ENCODE measurements at places on chromosomes 1 and 21.

- DNase-seq: no peak
These were observed 124.2 kb upstream of the B3GALT2 start for GRCh38 chr1:193310564-193310963.

DNA sequence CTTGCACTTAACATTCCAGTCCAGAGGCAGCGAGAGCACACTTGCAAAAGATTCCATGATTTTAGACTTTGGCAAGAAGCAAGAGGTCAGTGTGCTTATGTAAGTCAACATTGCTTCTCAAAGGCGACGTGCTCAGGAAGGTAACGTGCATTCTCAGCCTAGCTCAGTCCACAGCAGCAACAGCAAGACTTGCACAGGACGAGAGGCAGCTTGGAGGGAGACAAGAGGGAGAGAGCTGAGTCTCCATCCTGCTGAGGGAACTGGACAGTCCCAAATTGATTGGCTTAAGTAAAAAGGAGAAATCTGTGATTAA lies 56.5 kb downstream of the PTP4A2 start:
- DNase-seq: no peak

GRCh38 chr1:221045842-221046831 lies 166.9 kb downstream of the HLX start:
- peak; percentile 2 for DNase-seq

DNA sequence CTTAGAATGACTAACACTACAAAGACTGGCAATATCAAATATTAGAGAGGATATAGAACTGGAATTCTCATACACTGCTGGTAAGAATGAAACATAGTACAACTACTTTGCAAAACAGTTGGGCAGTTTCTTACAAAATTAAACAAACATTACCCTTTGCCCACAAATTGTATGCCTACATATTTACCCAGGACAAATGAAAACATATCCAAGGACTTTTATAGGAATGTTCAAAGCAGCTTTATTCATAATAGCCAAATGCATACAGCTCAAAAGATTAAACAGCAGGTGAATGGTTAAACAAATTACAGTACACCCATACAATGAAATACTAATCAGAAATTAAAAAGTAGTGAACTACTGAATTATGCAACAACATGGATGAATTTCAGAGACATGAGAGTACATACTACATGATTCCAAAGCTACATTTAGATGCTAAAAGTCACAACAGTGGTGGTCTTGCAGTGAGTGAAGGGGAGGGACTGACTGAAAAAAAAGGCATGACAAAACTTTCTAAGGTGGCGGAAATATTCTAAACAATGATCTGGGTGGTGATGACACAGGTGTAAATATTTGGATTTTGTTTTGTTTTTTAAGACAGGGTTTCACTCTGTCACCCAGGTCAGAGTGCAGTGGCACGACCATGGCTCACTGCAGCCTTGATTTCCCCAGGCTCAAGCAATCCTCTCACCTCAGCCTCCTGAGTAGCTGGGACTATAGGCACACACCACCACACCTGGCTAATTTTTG lies 40.4 kb downstream of the LYST start:
- no peak for DNase-seq

GRCh38 chr1:206591226-206591625 lies 21.0 kb downstream of the EIF2D start:
- no peak for DNase-seq

- no peak for DNase-seq
These were observed 136.8 kb downstream of the KCNK2 start for GRCh38 chr1:215219372-215219771.

DNA sequence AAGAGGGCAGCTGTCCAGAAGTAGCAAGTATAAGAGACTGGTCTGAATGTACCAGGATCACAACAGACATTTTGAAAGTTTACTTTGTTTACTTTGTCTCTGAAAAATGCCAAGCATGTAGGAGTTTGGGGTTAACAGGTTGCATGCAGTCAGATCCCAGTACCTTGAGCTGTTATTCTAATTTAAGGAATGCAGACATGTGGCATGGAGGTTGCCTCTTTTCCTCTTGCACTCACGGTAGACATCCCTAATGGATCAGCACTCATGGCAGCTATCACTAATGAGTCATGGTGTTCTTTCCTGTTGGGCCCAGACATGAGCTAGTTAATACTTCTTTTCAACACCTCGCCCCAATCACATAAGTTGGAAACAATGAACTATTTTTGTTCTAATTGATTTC lies 67.3 kb downstream of the GADD45A start:
- DNase-seq: no peak

GRCh38 chr1:156276966-156277381 lies 5.7 kb downstream of the SMG5 start:
- DNase-seq: no peak

- DNase-seq: no peak
These were observed 161.5 kb upstream of the ESRRG start for GRCh38 chr1:216884614-216885229.

- DNase-seq: no peak
These were observed 3.3 kb downstream of the CROCC start for GRCh38 chr1:16924919-16925477.

GRCh38 chr1:18898567-18898966 lies 3.8 kb downstream of the ALDH4A1 start:
- DNase-seq: no peak

GRCh38 chr1:244361764-244362473 lies 89.8 kb downstream of the ADSS2 start:
- DNase-seq: no peak

DNA sequence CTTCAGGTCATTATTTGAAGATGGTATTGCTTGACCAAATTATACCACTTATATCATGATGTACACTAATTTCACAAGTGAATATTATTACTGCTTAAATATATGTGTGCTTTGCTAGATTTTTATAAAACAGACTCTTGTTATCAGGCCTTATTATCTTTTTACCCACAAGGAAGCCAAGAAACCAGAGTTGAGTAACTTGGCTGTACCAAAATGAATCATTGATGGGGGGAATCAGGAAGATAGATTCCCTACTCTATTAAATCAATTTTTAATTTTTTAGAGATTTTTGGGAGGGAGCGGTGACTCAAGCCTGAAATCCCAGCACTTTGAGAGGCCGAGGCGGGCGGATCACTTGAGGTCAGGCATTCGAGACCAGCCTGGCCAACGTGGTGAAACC lies 16.0 kb upstream of the SCCPDH start:
- no peak for DNase-seq

DNA sequence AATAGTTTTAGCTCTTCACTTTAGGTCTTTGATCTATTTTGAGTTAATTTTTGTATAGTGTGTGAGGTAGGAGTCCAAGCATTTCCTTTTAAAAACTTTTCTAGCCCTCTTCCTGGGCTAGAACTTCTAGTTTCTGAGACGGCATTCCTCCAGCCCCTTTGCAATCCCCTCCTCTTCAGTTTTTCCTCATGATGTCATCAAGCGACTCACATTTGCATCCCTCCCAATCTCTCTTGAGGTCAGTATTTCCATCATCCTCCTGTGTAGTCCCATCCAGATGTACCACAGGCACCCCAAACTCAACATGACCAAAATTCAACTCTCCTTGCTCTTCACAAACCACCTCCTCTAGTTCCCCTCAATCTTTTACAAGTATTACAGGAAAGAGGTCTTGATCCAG lies 10.7 kb downstream of the HMGN2 start:
- no peak for DNase-seq

- no peak for DNase-seq
These were observed 40.1 kb downstream of the CAMSAP2 start for GRCh38 chr1:200778766-200779165.

DNA sequence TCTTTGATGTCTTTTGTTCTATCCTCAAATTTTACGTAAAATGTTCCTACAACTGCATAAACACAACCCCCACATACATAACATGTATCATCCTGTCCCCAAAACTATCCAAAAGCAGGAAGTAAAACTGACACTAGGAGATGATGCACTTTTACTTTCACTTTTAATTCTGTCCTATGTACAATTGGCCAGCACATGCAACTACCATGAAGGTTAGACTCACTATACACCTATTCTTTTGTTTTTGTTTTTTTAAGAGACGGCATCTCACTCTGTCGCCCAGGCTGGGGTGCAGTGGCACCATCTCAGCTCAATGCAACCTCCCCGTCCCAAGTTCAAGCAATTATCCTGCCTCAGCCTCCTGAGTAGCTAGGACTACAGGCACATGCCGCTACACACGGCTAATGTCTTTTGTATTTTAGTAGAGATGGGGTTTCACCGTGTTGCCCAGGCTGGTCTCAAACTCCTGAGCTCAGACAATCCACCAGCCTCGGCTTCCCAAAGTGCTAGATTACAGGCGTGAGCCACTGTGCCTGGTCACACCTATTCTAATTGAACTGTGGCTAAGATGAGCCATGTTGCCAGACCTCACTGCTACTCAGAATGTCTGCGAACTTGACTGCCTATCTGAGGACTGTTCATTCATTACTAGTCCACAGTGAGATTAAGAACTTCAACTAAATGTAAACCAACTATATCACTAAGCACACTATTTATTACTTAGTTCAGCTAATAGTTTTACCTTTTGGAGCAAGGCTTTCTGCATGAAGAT lies 48.0 kb downstream of the TOR3A start:
- DNase-seq: no peak

GRCh38 chr1:211932231-211932932 lies 101.8 kb upstream of the LPGAT1 start:
- no peak for DNase-seq

DNA sequence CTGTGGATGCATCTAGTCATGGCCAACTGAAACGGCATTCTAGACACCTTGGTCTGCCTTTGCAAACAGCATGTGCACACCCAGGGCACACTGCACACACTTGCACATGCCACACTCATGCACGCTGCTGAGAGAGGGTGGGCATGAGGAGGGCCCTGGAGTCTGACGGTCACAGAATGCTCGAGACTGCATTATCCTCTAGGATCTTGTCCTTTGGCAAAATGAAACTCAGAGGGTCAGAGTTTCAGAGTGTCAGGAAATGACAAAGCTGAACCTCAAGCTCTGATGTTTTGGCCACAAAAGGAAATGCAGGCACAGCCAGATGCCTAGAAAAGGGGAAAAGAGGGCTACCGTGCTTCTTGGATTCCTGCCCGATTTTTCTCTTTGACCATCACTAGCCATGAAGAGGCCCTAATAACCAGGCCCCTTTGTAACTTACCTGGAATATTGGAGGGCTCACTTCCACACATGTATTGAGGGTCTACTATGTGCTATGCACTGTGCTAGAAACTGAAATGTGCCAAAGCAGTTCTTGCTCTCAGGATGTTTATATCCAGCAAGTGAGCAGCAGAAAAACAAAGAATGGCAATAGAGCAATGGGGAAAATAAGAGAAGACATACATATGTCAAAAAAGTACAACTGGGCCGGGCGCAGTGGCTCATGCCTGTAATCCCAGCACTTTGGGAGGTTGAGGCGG lies 65.4 kb downstream of the TOMM20 start:
- DNase-seq: no peak

DNA sequence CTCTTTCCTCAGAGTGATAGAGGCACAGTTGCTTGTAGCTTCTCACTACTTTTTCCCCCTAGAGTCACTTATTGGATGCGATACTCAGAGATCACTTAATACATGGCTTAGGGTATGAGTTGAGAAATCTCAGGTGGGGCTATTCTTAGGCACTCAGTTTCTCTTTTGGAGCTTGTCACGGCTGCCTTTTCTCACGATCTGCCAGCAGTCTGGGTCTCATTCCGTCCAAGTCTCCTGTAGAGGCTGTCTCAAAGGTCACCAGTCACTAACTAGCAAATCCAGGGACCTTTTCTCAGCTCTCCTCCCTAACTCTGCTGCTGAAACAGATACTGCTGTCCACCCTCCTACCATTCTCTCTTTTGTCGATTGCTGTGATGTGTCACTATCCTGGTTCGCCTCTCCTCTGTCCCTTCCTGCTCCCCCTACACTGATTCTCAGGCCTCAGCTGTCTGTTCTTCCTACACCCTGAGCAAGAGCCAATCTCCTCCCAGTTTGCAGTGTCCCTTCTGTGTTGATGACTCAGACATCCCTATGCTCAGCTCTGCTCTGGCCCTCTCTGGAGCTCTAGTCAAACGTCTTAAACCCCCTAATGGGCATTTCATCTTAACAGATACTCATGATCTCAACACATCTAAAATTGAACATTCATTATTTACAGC lies 12.4 kb downstream of the ATP1A2 start:
- DNase-seq: no peak

DNA sequence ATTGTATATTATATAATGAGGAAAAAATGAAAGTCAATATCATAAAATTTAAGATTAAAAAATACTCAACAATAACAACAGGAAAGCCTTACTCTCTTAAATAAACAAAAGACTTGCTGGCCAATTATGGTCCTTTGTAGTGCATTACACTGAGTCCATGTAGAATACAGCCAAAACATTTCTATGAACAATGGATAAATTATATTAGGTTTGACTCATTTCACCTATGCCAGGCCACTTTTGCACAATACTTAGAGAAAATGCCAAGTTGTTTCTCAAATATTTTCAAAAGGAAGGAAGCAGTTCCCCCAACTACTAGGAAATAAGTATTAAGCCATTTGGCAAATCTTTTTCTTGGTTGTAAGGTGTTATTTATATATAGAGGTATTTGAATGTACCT lies 19.8 kb upstream of the UCK2 start:
- no peak for DNase-seq

GRCh38 chr1:176696109-176696508 lies 233.1 kb downstream of the PAPPA2 start:
- no peak for DNase-seq

DNA sequence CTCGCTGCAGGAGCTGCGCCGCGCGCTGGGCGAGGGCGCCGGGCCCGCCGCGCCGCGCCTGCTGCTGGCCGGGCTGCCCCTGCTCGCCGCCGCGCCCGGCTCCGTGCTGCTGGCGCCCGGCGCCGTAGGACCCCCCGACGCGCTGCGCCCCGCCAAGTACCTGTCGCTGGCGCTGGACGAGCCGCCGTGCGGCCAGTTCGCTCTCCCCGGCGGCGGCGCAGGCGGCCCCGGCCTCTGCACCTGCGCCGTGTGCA lies 730 bp downstream of the OLIG1 start:
- no peak for DNase-seq

DNA sequence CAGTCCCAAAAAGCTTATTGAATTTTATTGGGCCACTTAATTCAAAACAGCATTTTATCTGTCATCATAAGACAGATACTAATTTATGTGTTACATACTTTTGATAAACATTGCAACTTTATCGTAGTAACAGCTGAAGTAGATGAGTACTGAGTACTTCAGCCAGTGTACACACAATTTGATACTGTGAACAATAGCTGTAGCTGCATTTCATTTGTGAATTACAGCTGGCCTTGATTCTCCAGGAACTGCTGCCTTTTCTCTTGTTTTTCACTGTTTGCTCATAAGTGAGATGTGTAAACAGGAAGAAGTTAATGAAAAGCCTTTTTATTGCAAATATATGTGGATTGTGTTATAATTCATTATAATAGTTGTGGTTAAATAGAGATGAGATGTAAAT lies 10.2 kb downstream of the UAP1 start:
- DNase-seq: no peak

- DNase-seq: no peak
These were observed 90.7 kb downstream of the MT1HL1 start for GRCh38 chr1:236913371-236914037.

Measured in C1 segment of cervical spinal cord (tissue), 14 donors.